ENCODE measurements at places on chromosomes 5 and 9.

GRCh38 chr9:19102181-19102630 is 498 bp downstream of the HAUS6 start:
- DNase-seq: no peak

GRCh38 chr5:79666758-79667157 is 22.9 kb upstream of the CMYA5 start:
- no peak for DNase-seq

- DNase-seq: no peak
These were observed 305.3 kb downstream of the PRR16 start for GRCh38 chr5:120769312-120769872.

- DNase-seq: no peak
These were observed 615.0 kb downstream of the HINT1 start for GRCh38 chr5:130549884-130550561.

DNA sequence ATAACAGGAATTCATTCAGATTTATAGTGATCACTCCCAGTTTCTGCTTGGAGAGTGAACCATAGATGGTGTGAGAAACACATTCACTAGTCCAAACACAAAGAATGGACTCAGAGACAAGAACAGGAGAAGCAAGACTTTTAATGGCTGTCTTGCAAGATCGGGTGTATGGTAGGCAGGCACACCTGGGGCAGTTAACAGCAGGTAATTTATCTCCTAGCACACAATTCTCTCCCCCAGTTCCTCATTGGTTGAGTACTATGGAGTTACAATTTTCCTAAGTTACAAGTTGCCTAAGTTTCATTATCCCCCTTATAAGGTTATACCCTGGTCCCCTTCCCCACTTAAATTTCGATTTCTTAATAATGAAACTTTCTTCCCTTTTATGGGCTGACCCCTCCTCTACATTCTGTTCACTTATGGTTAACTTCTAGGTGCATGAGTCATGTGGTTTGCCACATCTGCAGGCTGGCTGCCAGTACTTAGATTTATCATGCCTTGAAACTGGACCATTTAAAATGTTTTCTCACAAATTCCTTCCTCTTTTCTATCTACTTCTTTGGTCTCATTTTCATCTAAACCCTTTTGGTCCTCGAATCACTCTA is 623.3 kb downstream of the HINT1 start:
- DNase-seq: no peak

GRCh38 chr5:127235136-127235535 is 55.5 kb upstream of the MEGF10 start:
- DNase-seq: no peak

- DNase-seq: no peak
These were observed 289.9 kb upstream of the ACTBL2 start for GRCh38 chr5:57772512-57772911.

DNA sequence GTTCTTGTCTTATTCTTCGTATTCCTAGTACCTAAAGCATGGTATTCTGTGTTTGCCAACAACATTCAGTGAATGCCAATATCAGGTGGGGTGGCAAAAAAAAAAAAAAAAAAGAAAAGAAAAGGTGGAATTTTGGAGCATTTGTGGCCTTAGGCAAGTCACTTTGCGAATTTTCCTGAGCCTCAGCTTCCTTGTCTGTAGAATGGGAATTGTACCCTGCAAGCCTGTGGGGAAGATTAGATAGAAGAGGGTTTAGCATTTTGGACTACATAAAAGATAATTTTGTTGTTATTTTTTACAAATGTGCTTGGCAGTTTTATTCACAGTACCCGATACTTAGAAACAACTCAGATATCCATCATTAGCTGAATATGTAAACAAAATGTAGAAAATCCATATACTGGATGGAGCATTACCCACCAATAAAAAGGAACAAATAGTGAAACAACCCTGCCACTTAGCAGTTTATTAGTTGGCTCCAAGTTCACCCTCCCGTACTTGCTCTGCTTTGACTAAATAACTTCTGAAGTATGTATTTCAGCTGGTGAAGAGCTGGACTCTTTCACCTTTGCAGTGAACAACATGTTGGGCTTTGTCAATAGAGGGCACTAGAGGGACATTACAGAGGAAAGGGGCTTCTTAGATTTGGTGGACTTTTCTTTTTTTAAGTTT is 13.6 kb downstream of the UBE2D2 start:
- no peak for DNase-seq
